Bronchial epithelial cell (primary cell): ENCODE measurements at places on chromosomes 1 and 21. TPM values are rescaled to one million over a fixed set of nuclear protein-coding genes. Genes with fewer than 3 reads are reported as not detected.

DNA sequence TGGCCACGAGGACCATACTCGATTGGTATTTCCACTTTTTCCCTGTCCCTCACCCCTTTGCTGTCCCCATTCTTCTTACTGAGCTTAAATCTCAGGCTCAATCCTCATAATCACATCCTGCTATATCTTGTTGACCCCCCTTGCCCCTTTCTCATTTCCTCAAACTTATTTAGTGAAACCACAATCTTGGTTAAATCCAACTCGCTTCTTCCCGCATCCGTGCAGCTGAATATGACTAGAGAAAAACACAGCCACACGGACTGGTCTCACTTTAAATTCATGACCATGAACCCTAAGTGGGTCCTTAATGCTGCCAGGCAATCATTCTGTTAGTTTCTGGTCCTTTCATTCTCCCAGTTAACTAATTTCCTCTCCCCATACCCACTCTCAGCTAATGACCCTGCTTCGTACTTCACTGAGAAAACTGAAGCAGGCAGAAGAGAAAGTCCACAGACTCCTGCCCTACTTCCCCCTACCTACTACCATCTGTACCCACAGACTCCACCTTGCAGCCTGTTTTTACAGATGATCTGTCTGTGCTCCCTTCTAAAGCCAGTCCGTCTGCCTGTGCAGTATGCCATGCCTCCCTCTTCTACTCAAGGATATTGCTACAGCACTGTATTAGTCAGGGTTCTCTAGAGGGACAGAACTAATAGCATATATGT lies 96.8 kb upstream of the LMO4 start:
- DNase-seq = no peak

DNA sequence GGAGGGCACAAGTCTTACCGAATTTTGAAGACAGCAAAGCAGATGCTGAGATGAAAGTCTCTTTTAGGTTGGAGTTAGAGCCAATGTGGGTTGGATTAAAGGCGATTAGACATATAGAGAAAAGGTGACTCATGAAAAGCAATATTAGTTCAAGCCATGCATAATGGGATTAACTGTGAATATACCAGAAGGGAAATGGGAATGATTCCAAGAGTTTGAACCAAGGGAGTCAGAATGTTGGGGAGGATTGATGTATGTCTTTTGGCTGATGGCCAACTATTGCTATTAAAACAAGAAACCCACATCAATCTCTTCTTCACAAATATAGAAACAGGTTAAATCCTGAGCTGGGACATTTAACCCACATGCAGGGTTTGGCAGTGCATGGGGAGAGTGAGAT lies 1.2 kb downstream of the HMGCS2 start:
- DNase-seq = peak; percentile 32

- DNase-seq = no peak
Observed at GRCh38 chr1:230379928-230380327, 46.2 kb downstream of the PGBD5 start.

- DNase-seq = no peak
Observed at GRCh38 chr21:43728154-43728466, 9.2 kb downstream of the PDXK start.

GRCh38 chr1:40312238-40313205 lies 4.6 kb downstream of the COL9A2 start:
- DNase-seq = peak; percentile 41

- DNase-seq = peak; percentile 46
Observed at GRCh38 chr1:230753586-230754251, 6.5 kb downstream of the CAPN9 start.

DNA sequence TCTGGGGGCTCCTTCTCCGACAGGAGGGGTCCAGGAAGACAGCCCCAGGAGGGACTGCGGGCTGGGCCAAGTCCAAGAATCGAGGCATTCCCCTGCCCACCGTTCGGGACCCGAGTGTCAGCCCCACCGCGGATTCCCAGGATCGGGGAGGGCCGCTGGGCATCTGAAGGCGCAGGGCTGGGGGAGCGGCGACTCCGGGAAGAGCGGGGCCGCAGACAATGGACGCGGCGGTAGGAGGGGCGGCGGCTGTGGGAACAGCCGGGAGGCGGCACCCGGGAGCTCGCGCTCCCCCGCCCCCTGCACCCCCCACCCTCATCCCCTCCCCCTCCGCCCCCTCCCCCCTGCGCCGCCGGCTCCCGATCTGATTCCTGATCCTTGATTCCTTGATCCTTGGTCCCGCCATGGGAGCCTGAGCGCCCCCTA lies at the start of gene VANGL2:
VANGL2 (plus strand) TSS at position 342 of the 423 bp plus-strand sequence. CDS start 15,274 bp downstream, outside the sequence.
- DNase-seq = no peak

- peak; percentile 30 for DNase-seq
Observed at GRCh38 chr1:185463011-185463410, 146.0 kb upstream of the IVNS1ABP start.

GRCh38 chr1:29410476-29410875 lies 174.2 kb downstream of the PTPRU start:
- DNase-seq = peak; percentile 53

GRCh38 chr1:68321084-68321685 lies 88.9 kb upstream of the WLS start:
- DNase-seq = peak; percentile 52

DNA sequence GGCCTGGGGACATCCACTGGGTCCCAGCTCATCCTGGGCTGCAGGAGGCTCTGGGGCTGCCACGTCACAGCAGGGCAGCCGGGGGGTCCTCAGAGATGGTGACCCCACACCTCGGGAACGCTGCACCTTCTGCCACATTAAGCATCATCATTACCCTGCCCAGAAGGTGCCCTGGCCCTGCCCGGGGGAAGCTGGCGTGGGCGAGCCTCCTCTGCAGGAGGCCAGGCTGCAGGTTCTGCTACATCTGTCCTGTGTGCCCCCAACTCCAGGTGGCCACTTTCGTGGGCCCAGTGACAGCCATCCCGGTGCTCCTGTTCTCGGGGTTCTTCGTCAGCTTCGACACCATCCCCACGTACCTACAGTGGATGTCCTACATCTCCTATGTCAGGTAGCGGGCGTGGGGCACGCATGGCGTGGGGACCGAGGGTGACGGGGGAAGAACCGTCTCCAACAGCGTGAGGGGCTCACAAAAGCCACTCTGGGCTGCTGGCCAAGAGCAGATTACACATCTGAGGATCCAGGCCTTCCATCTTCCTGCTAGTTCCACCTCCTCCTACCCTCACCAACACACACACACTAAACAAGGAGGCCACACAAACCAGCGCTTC lies 20.8 kb downstream of the TFF3 start:
- DNase-seq = no peak

GRCh38 chr1:147919896-147920295 lies 8.3 kb upstream of the GPR89B start:
- peak; percentile 25 for DNase-seq

Gene THRAP3
- 82.3 and 82.4 TPM in 2 replicates for total RNA-seq

Gene CCDC181
- total RNA-seq = 0.26 TPM in 1 of 2 replicates, not detected in the other

Gene FNDC10
- 0.26 TPM in 2 replicates for total RNA-seq

Gene H3-3A
- total RNA-seq = 84.8 and 123 TPM in 2 replicates

Gene PADI2
- total RNA-seq = 1.0 and 1.3 TPM in 2 replicates

Gene UBXN10
- under 0.01 and 0.13 TPM in 2 replicates for total RNA-seq
